ENCODE measurements at places on chromosomes 2 and 18.
A peak's percentile ranks its signal among the peaks of the same experiment; 100 is the strongest.

GRCh38 chr2:156456616-156457015 lies 20.4 kb downstream of the GPD2 start:
- no peak for DNase-seq

DNA sequence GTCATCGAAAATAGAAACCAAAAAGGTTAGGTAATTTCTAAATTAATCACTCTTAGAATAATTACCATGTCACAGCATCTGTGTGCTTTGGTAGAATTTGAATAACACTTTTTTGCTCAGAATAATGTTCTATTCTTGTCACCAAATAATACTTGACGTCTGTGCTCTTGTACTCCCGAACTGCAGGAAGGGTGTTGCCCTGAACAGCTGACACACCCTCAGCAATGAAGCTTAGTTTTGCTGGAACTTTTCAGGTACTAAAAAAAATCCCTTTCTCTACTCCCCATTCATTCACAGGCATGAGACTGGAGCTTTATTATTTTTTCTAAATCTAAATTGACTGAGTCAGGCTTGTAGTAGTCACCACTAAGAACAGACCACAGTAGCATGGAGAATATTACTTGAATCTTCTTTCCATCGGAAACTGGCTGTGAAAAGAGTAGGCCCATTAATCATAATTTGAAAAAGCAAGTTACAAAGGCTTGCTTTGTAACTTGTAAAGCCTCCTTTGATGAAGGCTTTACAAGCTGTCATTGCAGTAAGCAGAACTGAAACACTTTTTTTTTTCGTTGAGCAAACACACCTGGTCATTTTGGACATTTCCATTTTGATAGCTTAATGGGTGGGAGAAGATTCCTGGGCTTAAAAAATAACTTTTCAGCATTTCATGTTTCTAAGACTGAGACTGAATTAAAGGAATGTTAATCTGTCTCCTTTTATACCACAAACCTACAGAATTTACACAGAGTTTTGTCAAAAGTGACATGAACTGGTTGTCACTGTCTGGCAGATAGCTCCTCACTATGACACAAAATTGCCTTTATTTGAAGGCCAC lies 70.3 kb upstream of the PELI1 start:
- no peak for DNase-seq

DNA sequence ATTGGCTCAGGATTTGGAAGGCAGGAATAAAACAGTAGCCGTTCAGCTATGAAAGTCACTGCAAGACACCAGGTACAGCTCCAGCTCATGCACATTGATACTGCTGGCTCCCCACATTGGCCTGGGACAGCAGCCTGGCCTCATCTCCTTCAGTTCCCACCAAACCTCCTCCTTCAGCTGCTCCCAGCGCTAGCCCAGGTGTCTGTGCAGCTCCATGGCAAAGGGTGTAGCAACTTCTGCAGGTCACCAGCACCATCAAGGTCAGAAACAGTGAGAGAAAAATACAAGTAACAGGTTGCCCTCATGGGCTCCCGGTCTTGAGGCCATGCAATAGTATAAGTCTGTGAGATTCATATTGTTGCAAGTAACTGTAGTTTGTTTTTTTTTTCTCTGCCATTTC lies 216.7 kb upstream of the CTAGE1 start:
- no peak for DNase-seq

DNA sequence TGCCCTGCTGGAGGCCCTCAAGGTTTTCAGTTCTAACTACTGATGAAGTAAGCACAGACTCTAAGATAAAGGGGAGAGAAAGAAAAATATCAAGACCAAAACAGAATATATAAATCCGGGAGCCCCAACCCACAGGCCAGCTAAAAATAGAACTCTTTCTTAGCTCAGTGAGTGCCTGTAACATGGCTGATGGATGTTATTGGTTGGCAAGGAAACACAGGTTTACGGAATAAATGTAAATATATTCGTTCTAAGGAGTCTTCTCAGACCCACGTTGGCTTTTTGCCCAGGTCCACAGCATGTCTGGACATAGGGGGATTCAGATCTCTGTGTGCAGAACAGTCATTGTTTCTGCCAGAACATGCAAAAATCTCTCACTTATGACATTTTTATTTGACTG lies 139.0 kb upstream of the SERPINE2 start:
- peak; percentile 67 for DNase-seq

- no peak for DNase-seq
These were observed 207.2 kb downstream of the LRP1B start for GRCh38 chr2:141923657-141924056.

Data from brain microvascular endothelial cell (primary cell).